CD4-positive, alpha-beta T cell treated with Interleukin-4 for 4 hours (primary cell): ENCODE measurements at places on chromosomes 5 and 9.
A peak's percentile ranks its signal among the peaks of the same experiment; 100 is the strongest.

DNA sequence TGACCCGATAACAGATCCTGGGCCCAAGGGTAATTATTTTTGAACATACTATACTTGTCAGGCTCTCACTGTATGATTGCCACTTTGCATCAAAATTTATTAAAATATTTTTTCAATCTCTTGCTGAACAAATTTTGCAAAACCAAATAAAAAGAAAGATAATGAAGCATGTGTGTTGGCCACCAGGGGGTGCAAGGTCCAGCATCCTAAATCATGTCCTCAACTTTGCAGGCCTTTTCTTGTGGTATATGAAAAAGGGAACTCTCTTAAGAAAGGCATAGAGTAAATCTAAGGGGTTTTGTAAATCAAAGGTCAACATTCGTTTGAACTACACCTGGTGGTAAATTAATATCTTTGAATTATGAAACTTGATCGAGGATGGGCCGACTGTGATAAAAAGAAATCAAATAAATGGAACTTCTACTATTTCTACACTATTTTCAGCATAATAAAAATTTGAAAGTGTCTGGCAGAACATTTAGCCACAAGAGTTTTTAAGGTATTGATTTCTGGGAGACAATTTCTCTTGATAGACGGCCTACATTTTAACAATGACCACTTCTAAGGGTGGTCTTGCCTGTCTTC lies 676.5 kb downstream of the DMRTA1 start:
- DNase-seq: no peak

DNA sequence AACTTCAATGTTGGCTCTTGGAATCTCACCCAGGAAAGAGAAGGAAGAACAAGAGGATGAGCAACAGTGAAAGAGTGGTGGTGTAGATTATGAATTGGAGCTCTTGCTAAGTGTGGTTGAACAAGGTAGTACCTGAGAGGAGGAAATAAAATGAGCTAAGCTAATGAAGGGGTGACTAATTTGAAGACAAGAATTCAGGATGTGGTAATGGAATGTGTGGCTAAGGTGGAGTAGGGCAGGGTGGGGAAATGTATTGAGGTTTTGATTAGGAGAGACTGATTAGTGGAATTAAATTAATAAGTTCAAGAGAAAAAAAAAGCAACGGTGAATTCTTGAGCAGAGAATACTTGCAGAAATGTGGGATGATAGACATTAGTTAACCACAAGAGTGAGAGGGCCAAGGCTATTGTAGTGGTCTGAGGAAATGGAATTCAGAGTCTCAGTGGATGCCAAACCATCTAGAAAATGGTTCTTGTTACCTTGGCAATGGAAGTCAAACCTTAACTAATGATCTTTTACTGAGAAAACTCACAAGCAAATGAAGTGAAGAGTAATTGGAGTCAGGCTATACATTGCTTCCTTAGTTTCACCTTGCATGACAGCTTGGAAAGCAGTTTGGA lies 648.3 kb upstream of the ZNF608 start:
- DNase-seq: no peak

DNA sequence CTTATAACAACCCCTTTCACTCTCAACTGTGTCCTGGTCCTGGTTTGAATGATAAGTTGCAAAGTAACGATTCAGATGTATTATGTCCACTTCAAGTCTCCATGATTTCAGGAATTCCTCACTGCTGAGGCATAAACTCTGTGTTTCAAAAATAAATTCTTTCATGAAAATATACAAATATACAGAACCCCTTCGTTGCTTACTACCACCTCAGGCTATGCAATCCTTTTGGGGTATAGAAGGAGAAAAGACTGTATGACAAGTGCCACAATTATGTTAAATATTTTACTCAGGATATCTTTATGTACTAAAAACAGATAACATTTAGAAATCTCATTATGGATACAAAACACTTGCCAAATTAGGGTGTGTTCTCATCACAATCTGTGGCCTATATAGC lies 190.7 kb downstream of the KCTD16 start:
- DNase-seq: no peak

GRCh38 chr5:123949807-123950340 lies 437.9 kb downstream of the CSNK1G3 start:
- DNase-seq: no peak

DNA sequence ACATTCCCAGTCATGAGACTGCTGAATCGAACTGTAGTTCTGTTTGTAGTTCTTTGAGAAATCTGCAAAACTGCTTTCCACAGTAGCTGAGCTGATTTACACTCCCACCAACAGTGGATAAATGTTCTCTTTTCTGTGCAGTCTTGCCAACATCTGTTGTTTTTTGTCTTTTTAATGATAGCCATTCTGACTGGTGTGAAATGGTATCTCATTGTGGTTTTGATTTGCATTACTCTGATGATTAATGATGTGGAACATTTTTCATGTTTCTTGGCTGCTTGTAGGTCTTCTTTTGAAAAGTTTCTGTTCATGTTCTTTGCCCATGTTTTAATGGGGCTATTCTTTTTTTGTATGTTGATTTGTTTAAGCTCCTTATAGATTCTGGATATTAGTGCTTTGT lies 187.3 kb upstream of the TLE4 start:
- DNase-seq: no peak

- peak; percentile 63 for DNase-seq
Measured at GRCh38 chr9:126398403-126399058, 71.9 kb downstream of the MVB12B start.

DNA sequence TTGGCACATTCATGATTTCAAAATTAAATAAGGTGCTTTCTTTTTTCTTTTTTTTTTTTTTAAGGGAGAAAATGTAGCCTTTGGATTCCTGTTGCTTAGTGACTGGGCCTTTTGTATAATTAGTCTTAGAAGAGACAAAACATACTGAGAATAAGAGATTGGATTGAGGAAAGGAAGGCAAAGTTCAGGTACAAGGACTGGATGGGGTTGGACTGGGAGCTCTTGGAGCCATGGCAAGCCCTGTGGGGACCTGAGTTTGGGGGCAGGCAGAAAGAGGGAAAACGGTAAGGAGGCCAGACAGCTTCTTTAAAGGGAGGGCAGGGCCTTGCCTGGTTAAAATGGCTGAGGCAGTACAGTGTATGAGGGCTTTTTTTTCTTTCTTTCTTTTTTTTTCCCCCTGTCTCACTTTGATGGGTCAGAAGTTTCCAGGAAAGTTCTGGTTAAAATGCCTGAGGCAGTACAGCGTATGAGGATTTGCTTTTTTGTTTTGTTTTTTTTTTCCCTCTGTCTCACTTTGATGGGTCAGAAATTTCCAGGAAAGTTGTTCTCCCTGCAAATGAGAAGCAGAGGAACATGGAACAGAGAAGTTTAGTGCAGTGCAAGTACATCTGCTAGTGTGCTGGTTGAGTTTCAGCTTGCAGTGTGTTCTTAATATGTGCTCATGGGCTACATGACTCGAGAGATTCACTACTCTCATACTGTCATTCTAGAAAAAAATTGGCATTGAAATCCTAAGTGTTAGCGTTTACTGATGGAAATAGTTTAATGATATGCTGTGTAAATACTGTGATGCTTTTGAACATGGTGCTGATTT lies 16.8 kb downstream of the SNX18 start:
- no peak for DNase-seq

GRCh38 chr9:89107406-89107805 lies 71.2 kb downstream of the SHC3 start:
- no peak for DNase-seq

- DNase-seq: no peak
Measured at GRCh38 chr5:9496801-9497200, 49.1 kb downstream of the SEMA5A start.

- DNase-seq: no peak
Measured at GRCh38 chr9:76528642-76529190, 69.7 kb downstream of the GCNT1 start.

DNA sequence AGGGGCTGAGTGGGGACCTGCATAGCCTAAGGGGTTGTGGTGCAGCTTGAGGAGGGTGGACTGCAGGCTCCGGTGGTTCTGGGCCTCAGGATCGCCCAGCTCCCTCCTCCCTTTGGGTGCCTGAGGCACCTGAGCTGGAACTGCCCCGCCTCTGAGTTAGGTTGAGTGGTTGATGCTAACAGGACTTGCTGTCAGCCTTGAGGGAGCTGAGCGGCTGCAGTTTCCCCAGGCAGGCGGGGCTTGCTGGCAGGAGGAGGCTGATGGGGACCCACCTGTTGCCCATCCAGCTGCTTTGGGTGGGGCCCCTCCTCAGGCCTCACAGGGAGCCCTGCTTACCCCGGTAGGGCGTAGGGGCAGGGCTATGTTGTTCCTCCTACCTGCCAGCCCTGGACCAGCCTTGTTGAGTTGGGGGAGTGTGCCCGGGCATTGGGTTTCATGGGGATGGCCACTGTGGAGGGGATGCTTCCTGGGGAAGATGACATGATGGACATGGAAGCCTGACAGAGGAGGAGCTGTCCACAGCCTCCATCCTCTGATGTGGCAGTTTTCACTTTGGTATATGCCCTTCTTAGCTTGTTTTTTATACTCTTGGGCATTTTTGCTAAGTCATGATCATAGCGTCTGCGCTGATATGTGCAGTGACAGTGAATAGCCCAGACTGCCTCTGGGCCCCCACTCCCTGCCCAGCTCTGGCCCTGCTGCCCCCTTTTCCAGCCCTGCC lies 14.3 kb downstream of the WNK2 start:
- DNase-seq: no peak

DNA sequence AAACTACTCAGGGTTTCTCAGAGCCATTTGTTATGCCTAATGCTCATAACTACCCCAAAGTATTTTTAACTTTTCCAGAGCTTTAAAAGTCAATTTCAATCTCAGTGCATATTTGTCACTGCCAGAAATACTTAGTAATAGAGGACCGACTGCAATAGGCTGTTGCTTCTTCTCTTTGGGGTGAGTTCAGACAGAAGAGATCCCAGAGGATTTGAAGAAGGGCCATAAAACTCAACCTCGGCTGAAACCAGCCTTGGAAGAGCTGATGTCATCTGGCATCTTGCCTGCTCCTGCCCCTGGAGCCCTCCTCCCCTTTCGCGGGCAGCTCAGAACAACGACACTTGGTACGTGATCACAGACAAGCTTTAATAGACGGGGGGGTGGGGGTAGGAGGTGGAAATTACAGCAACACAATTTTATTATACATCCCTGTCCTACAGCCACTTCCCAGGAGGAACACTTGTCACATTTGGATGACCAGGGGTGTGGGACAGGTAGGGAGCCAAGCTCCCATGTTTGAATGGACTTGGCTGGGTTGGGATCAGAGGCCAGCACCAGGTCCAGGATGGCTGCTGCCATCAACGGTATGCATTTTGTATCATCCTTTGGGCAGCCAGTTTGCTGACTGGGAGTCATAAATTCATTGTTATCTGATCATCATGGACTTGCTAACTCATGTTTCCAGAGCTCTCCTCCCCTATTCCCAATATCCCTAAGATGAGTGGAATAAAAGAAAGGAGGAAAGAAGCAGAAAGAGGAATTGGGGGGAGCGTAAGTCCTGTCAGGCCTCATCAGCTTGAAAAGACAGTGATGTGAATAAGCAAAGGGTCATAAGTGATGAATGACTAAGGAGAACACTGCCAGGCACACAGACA lies 186.6 kb upstream of the PANK3 start:
- DNase-seq: no peak

- DNase-seq: no peak
Measured at GRCh38 chr9:14451949-14452348, 138.0 kb upstream of the NFIB start.

- DNase-seq: no peak
Measured at GRCh38 chr9:131337131-131337848, 47.8 kb downstream of the PLPP7 start.

GRCh38 chr9:20597862-20598261 lies 24.4 kb downstream of the MLLT3 start:
- DNase-seq: no peak

DNA sequence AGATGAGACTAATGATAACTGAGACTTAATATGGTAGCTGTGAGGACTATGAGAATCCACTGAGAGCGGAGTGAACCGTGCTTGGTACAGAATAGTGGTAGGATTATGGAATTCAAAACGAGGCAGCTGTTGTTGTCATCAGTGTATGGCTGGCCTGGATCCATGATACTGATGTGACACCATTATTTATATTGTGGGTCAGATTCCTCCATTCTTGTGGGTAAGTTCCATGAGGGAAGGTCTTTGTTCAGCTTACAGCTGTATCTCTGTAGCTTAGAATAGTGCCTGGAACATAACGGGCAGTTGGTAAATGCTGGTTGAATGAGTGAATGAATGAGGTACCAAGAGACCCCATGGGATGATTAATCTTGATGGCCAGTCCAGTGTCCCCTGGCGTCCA lies 61.8 kb downstream of the ACER2 start:
- DNase-seq: no peak
